ENCODE measurements at places on chromosomes 3 and 15. TPM values are rescaled to one million over a fixed set of nuclear protein-coding genes. Genes with fewer than 3 reads are reported as not detected.

SPSB4 gene
- polyA plus RNA-seq = 14.8 TPM

RPN1 gene
- 203 TPM for polyA plus RNA-seq

LDHAL6B gene
- polyA plus RNA-seq = 0.23 TPM

TRPM1 gene
- polyA plus RNA-seq = 0.07 TPM

MASP1 gene
- 8.7 TPM for polyA plus RNA-seq

PCLAF gene
- polyA plus RNA-seq = 54.7 TPM

OR5K2 gene
- polyA plus RNA-seq = 1.2 TPM

TGM4 gene
- 0.18 TPM for polyA plus RNA-seq

FOXB1 gene
- polyA plus RNA-seq = not detected

GRCh38 chr3:109774108-109774507, 436.8 kb upstream of the DPPA4 start:
- DNase-seq = no peak

- no peak for DNase-seq
These were observed 103.1 kb downstream of the LINGO1 start for GRCh38 chr15:77529394-77530159.

DNA sequence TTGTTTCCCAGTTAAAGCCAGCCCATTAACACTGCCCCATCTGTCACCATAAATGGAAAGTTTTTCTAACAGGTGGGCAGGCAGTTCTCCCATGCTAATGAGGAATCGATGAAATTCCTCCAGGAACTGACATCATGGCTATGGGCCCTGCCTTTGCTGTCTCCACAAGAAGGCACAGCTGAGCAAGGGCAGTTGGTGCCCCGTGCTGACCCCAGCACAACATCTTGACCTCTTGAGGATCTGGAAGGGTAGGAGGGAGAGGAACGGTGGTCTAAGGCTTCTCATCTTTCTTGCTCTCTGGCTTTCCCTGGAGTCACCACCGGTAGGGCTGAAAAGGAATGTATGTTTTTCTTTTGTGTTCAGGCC, 46.7 kb downstream of the CHCHD6 start:
- no peak for DNase-seq

DNA sequence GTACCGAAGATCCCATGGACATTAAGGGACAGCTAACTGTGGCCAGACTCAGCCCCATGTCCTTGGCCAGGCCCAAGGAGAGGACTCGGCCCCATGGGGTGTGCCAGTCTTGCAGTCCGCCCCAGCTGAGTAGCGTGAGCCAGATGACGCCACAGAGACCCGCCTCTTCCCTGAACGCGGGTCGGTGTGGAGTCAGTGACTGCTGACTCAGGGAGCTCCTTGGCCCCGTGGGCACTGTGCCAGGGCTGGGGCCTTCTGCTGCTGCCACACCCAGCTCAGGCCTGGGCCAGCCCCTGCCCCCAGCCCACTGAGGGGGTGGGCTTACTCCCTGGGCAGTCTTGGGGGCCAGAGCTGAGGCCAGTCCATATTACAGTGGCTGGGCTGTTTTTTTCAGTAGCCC, 52.8 kb downstream of the PLXNA1 start:
- DNase-seq = no peak

GRCh38 chr3:112602217-112602838, 38.6 kb downstream of the CCDC80 start:
- DNase-seq = no peak

- DNase-seq = no peak
These were observed 49.6 kb downstream of the INO80 start for GRCh38 chr15:41066516-41066915.

- peak; percentile 75 for DNase-seq
These were observed 891.5 kb downstream of the ROBO2 start for GRCh38 chr3:77931255-77932009.

DNA sequence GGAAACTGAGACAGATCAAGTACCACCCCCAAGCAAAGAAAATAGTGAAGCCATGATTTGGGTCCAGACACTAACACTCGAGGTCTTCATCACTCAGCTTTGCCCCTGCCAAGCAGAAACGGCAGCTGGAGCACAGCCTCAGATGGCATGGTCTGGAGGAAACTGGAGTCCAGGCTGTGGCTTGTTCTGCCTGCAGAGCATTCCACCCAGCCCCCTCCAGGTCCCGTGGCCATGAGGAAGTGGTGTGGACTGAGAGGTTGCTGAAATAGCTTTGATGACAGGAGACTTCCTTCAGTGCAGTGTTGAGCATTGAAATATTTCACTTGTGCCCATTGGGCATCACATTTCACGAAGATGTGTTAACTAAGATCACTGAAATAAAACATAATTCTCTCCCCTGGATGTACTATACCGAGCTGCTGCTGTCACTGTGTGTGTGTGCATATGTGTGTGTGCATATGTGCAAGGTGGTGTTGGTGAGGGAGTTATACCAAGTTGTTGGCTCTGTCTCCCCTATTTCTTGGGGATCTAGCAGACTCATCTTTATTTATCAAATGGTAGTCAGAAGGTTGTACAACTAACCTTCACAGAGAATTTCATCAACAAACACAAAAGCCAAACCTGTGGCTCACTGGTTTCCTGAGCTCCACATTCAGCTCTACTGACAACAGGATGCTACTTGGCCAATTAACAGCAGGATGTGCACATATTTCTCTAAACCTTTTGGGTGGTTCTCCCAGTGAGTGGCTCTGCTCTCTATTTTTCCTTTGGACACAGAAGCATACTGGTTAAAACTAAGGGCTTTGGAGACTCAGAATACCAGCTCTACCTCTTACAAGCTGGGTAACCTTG, 660.1 kb upstream of the CFAP20DC start:
- no peak for DNase-seq

- no peak for DNase-seq
These were observed 8.2 kb upstream of the LCTL start for GRCh38 chr15:66573719-66574595.

DNA sequence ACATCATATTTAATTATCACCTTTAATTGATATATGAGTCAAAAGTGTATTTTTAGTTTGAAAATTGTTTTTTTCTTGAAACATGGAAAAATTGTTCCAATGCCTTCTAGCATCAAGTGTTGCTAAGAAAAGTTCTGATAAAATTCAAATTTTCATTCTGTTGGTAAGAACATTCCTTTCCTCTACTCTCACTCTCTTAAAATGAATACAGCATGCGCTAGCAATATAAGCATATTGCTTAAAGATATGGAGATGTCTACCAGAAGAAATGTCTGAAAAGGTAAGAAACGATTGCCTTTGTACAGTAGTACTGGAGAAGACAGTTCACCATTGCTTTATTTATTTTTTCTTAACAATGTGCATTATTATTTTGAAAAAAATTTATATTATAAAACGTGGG, 17.6 kb upstream of the ZBTB38 start:
- no peak for DNase-seq

DNA sequence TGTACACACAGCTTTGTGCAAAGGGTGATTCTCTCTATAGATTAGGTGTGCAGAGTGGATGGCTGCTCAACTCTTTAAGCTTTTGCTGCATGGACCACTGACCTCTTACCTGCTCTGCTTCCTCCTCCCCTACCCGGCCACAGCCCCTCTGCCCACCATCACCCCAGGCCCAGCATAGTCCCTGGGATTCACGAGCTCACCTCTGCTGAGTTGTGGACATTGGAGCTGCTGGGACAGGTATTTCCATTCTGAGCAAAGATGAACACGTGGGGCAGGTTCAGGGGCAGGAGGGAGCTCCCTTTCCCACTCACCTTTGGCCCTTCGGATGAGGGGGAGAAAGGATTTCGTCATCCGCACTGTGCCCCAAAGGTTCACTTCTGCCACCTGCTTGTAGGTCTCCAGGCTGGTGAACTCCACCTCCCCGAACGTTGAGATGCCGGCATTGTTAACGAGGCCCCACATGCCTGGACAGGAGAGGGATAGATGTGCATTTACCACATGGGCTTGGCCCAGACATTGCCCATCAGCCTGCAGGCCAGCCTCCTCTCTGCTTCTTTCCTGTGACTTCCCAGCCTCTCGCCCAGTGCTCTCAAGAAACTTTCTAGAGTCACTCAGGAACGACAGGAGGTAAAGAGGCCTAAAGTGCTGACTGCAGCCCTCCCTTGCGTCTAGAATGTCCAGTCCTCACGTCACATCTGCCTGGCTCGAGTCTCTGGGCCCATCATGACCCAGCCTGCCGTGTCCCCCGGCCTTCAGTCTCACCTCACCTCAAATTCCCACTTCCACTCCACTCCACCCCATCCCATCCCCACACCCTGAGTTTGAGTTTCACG, 41.6 kb downstream of the BDH1 start:
- DNase-seq = no peak

DNA sequence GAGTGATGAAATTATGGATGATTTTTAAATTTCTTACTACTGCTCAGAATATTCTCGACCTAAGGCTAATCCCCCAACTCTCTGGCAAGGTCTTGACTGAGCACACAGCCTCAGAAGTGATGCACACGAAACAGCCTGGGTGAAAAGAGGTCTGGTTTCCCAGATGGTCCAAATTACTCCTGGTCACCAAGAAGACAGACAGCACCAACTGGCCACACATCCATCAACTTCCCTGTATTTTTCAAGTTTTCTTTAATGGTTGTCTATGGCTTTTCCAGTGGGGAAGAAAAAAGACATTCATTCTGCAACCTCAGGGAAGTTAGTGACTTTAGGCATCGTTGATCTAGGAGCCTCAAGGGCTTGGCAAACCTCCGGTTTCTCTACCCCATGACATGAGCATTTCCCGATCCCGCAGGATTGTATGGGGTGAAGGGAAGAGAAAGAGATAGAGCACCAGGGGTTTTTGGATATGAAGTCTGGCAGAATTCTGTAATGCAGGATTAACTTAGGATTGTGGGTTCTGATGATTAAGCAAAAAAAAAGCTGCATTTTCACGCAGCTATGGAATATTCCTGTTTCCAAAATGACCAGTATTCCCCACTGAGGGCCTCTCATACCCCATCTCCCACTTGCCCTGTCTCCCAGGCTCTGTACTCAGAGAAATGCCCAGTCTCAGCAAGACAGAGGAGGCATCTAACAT, 62.2 kb downstream of the UMPS start:
- DNase-seq = no peak

DNA sequence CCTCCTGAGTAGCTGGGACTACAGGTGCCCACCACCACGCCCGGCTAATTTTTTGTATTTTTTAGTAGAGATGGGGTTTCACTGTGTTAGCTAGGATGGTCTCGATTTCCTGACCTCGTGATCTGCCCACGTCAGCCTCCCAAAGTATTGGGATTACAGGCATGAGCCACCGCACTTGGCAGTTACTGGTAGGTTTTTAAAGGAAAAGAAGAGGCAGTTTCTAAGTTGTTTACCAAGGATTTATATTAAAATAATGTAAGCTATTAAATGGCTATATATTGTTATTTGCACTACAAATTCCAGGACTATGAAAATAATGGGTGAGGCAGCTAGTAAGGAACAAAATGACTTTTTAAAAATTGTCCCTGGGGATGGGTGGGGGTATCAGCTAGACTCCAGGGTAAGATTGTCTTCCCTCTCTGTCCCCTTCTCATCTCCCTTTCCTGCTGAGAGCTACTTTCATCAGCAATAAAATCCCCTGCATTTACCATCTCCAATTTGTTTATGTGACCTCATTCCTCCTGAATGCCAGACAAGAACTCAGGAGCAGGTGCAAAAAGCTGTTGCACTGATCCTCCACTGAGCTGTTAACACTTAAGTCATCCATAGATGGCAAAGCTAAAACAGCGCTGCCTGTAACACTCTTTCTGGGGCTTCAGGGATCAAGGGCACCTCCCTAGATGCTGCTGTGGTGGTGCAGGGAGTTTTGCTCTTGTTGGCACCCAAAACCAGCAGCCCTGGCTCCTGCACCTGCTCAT, 165.2 kb downstream of the ZPLD1 start:
- no peak for DNase-seq

GRCh38 chr3:113594066-113594465, 61.7 kb downstream of the SIDT1 start:
- no peak for DNase-seq

GRCh38 chr15:40830884-40831283, 2.4 kb upstream of the PPP1R14D start:
- no peak for DNase-seq

DNA sequence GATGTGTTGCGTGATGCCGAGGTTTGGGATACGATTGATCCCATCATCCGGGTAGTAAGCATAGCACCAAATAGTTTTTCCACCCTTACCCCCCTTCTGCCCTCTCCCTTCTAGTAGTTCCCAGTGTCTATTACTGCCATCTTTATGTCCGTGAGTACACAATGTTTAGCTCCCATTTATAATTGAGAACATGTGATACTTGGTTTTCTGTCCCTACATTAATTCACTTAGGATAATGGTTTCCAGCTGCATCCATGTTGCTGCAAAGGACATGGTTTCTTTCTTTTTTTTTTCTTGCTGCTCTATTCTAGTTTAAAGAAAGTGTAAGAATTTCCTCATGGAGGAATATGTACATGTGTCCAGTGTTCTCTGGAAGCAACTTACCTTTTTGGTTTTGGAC, 51.8 kb downstream of the NSUN3 start:
- DNase-seq = no peak

- DNase-seq = no peak
These were observed 11.7 kb upstream of the ARL14 start for GRCh38 chr3:160665231-160665630.

GRCh38 chr3:69458803-69459365, 73.0 kb upstream of the FRMD4B start:
- DNase-seq = no peak

DNA sequence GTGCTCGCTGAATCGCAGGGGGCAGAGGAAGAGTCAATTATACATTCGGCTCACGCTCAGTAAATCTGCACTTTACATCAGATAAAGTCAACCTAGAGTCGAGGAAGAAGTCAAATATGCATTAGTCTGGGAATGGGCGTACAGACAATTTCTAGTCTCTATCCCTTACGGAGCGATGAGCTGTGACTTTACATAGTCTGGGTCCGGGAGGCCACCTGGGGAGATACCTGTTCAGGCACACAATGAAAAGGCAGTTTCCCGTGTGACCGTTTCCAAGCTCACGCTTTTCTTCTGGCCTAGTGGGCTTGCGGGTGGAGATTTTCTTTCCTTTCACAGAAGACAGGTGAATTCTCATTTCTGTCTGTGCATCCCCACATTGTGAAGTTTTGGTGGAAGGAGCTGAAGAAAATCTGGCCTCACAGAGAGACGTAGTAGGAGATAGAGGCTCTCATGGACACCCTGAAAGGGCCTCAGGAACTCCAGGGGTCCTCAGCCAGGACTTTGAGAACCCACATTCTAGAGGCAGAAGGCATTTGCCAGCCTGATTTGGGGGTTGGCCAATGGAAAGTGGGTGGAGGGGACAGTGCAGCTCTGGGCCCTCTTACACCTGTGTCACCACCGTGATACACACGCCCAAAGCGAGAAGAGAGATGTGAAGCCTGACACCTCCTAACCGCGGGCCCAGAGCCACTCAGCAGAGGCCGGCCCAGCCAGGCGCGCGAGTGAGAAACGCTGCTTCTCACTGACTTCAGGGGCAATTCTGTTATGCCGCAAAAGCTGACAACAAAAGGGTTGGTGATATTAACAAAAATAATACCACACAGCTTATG, 10.7 kb upstream of the OCA2 start:
- no peak for DNase-seq

Measured in left kidney (tissue), 8 donors.